Sigmoid colon (tissue), 7 donors: ENCODE measurements at places on chromosomes 7 and 10. TPM values are rescaled to one million over a fixed set of nuclear protein-coding genes. Genes with fewer than 3 reads are reported as not detected.

RNLS gene
- total RNA-seq, result 13.6 TPM

POLR2J2 gene
- total RNA-seq, result 6.2 TPM

NME8 gene
- total RNA-seq, result 0.36 TPM

GBX1 gene
- not detected for total RNA-seq

DOCK1 gene
- 53.7 TPM for total RNA-seq

GIMAP8 gene
- total RNA-seq, result 7.1 TPM

MYOZ1 gene
- total RNA-seq, result not detected

TSPAN12 gene
- total RNA-seq, result 44.6 TPM

PHKG1 gene
- 18.7 TPM for total RNA-seq

AMZ1 gene
- not detected for total RNA-seq

SFTPA1 gene
- not detected for total RNA-seq

GRCh38 chr7:151793991-151794507, 82.9 kb downstream of the PRKAG2 start:
- no peak for DNase-seq

GRCh38 chr10:7188456-7189050, 222.3 kb downstream of the SFMBT2 start:
- DNase-seq, result no peak

DNA sequence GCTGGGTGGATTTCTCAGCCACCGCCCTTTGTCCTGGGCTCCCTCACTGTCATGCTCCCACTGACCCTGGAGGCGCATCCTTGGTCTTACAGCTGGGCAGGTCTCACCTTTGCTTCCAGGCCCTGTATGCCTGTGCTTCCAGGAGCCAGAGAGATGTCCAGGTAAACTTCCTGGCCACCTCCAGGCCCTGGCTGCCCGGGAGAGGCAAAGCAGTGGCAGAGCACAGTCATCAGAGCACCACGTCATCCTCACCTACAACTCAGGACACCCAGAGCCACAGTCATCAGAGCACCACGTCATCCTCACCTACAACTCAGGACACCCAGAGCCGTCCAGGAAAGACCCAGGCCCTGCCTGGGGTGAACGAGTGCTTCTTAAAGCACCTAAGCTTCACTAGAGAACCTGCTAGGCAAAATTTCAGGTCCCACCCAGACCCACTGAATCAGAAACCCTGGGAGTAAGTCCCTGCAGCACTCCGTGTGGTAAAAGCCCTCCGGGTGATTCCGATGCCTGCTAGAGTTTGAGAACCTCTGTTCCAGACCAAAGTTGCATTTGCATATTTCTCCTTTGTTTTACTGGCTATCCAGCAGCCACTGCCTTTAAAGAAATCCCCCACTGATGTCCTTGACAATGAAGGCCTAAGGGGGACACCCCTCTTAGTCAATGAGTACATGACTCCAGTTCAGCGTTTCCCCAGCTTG, 62.3 kb downstream of the DLG5 start:
- DNase-seq, result no peak

DNA sequence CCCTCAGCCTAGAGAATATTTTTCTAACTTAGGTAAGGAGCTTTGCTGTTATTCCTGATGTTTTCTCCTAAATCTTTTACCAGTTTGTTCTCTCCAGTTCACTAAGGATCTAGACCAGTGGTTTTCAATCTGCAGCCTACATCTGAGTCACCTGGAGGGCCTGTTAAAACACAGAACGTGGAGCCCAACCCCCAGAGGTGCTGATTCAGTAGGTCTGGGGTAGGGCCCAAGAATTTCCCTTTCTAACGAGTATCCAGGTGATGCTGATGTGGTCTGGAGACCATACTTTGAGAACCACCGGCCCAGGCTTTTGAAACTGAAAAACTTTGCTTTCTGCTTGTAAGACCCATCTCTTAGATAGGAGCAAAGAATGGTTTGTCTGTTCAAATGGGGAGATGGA, 51.2 kb upstream of the KMT2E start:
- DNase-seq, result no peak

GRCh38 chr7:63092951-63093350, 905.7 kb upstream of the ZNF722 start:
- DNase-seq, result no peak

GRCh38 chr7:100127866-100128636, 1.3 kb downstream of the MBLAC1 start:
- no peak for DNase-seq

DNA sequence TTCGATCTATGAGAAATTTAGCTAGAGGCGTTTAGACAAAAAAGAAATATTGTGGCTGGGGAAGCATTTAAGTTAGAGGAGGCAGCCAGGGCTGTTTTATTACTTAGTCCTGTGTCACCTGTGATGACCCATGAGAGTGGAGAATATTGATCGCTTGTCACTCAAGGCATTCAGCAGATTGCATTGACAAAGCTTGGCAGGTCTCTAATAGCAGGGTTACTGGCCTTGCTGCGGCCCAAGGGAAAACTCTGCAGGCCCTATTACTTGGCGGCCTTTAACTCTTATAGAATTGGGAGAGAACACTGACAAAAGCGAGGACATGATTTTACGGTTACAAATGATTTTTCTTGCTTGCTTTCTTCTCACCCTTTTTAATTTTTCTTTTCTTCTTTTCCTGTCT, 473.5 kb downstream of the AUTS2 start:
- no peak for DNase-seq

GRCh38 chr10:13587391-13587790, 626 bp downstream of the PRPF18 start:
- DNase-seq, result no peak

- DNase-seq, result no peak
These were observed 31.9 kb downstream of the PALD1 start for GRCh38 chr10:70510453-70510852.

DNA sequence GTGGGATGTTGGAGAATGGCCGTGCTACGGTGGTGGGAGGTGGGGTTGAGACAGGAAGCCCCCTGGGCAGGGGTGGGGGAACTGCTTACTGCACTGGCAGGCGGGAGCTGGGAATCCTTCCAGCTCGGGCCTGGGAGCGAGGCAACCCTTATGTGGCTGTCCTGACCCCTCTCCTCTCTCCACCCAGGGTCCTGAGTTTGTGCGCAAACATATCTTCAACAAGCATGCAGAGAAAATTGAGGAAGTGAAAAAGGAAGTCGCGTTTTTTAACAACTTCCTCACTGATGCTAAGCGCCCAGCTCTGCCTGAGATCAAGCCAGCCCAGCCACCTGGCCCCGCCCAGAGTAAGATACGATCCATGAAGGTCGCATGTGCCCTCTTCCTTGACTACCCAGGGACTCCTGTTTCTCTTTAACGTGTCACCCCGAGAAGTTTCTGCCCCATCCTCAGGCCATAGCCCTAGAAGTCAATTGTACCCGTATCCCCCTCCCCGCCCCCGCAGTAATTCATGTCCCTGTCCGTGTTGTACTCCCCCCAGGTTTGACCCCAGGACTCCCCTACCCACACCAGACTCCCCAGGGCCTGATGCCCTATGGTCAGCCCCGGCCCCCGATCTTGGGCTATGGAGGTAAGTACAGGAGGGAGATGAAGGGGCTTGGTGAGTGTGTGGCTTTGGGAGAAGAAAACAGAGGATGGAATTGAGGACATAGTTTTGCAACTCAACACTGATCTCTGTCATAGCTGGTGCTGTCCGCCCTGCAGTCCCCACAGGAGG, 1.8 kb downstream of the UFSP1 start:
- no peak for DNase-seq

GRCh38 chr7:11171569-11172192, 198.0 kb downstream of the PHF14 start:
- no peak for DNase-seq

- DNase-seq, result no peak
These were observed 18.2 kb downstream of the GPR141 start for GRCh38 chr7:37701769-37702168.

DNA sequence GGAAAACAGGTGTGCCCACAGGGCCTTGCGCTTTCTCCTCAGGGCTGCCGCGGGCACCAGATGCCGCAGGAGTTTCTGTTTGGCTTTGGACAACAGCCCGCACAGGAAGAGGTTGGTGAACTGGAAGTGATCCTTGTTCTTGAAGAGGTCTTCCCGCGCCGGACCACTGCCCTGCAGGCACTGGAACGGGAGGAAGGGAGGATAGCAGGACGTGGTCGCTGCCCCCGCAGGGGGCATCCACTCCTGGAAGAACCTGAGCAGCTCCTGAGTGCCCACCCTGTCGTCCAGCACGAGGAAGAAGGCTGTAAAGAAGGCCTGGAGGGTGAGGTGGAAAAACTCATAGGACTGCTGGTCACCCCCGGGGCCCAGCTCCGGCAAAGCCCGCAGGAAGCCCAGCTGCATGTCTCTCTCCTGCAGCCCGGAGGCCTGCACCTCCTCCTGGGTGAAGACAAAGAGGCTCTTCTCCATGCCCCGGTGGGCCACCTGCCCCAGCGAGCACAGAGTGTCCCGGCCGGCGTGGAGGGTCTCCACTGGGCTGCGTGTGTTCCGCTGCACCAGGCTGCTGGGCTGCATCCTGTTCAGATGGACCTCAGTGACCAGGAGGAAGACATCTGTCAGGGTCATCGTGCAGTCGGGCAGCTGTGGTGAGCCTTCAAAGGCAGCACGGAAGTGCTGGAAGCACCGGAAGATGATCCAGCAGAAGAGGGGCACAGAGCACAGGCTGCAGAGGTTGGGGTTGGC, 26.9 kb downstream of the NOD1 start:
- DNase-seq, result peak; percentile 57

- no peak for DNase-seq
These were observed 15.5 kb upstream of the PTPRN2 start for GRCh38 chr7:158602905-158603772.

DNA sequence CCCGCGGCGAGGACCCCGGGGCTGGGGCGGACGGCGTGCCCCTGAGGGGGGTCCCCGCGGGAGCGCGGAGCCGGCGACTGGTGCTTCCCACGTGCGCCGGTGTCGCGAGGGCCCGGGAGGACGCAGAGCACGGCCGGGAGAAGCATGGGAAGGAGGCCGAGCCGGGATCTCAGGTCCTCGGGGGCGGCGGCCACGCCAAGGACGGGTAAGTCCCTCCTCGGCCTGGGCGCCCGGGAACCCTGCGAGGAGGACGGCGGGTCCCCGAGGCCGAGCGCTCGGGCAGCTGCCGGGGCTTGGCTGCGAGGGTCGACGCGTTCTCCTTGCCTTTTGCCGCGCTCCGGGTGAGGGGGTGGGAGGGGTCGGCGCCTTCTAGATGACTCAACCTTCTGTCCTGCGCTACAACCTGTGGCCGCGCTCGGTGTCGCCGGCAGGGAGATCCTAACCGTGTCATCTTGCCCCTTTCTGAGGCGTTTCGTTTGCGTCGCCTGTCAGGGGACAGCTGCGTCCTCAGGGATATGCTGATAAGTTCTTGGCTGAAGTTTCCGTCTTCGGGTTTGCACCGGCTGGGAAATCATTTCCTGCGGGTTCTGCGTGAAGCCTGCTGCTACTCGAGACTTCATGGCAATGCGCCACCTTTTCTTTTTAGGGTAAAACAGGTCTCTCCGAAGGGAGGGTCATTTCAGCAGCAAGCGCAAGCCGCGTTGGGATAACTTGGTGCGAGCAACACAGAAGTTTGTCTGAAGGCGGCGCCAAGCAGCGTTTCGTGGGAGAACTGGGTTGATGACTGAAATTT, 529 bp downstream of the TASOR2 start:
- DNase-seq, result peak; percentile 81

- no peak for DNase-seq
These were observed 93.0 kb upstream of the IL6 start for GRCh38 chr7:22633954-22634474.

- no peak for DNase-seq
These were observed 527.3 kb upstream of the GHITM start for GRCh38 chr10:83612050-83612449.

GRCh38 chr10:21673668-21674067, 139.6 kb downstream of the MLLT10 start:
- DNase-seq, result no peak

- no peak for DNase-seq
These were observed 93.1 kb upstream of the NPVF start for GRCh38 chr7:25321424-25321823.
